NCI-H2029 (cell line): ENCODE measurements at places on chromosomes 12 and 14.
A peak's percentile ranks its signal among the peaks of the same experiment; 100 is the strongest.

DNA sequence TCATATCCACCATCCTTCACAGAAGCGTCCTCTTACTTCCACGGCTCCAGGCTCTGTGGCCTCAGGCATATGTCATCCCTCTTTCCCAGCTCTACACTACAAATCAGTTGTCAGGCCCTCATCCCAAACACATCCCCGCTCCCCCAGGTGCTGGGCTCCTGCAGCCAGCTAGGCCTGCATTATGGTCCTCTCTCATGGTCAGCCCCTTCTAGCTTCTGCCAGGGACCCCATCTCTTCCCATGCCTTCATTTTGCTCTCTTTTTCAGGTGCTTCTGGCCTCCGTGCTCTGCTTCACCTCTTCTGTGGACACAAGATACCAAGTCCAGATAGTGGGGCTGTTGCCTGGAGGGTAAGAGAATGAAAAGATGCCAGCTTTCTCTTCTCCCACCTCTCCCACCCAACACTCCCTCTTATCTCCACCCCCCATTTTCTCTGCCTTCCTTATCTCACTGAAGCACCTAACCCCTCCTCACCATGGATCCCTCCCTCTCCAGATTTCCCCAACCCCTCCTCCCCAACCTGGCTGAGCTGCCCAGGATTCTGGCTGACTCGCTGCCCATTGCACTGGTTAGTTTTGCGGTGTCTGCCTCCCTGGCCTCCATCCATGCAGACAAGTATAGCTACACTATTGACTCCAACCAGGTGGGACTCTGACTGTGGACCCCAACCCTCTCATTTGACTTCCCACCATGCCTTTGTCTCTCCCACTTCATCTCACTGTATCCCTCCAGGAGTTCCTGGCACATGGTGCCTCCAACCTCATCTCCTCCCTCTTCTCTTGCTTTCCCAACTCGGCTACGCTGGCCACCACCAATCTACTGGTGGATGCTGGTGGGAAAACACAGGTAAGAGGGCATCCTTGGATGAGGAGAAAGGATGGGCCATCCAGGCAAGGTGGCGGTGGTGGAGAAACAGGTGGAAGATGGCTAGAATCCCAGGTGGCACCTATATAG, 10.4 kb downstream of the B4GALNT1 start:
- DNase-seq = no peak

DNA sequence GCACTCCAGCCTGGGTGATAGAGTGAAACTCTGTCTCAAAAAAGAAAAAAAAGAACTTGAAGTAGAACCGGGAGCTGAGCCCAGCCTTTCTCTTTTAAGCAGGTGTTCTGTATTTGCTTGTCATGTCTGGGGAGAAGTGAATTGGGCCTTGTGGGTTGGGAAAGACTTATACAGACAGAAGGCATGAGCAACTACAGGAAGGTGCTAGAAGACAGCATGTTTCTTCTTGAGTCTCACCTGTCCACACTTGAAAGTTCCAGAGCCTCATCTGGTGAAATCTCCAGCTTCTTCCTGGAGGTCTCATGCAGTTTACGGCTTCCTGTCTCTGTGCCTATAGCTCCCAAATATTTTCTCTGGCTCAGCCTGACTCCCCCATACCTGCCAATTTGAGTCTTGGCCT, 2.5 kb downstream of the PGAM5 start:
- no peak for DNase-seq

- DNase-seq = peak; percentile 75
Observed at GRCh38 chr14:23182372-23183157, 895 bp downstream of the SLC7A8 start.

DNA sequence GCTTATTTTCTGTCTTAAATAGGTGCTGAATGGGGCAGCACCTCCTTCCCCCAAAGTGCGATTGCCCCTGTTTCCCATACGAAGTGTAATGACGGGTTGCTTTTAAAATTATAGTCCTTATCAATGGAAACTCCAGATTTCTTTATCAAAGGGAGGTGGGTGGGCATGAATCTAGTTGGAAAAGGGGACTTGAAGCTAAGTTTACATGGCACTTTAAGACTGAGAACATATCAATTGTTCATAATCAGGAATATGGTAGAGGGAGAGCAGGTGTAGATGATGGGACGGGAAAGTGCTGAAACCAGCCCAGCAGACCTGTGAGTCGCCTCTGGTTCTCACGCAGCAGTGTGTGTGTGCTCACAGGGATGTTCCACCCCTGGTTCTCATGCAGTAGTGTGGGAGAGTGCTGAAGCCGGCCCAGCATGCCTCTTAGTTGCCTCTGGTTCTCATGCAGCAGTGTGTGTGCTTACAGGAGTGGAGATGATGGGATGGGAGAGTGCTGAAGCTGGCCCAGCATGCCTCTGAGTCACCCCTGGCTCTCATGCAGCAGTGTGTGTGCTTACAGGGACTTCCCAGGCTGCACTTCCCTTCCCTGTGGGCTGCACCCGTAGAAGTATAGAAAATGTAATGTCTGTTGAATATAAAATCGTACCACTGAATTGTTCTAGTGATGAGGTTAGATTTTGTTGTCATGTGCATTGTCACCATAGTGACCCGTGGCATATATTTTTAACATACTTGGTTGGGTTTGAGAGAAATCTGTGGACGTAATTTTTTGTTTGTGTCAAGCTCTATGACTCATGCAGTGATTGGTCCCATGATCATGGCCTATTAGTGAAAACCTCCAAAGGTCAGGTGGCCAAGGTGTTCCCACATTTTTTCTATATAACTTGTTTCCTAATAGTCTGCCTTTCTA, 51.6 kb downstream of the GPATCH2L start:
- DNase-seq = no peak

DNA sequence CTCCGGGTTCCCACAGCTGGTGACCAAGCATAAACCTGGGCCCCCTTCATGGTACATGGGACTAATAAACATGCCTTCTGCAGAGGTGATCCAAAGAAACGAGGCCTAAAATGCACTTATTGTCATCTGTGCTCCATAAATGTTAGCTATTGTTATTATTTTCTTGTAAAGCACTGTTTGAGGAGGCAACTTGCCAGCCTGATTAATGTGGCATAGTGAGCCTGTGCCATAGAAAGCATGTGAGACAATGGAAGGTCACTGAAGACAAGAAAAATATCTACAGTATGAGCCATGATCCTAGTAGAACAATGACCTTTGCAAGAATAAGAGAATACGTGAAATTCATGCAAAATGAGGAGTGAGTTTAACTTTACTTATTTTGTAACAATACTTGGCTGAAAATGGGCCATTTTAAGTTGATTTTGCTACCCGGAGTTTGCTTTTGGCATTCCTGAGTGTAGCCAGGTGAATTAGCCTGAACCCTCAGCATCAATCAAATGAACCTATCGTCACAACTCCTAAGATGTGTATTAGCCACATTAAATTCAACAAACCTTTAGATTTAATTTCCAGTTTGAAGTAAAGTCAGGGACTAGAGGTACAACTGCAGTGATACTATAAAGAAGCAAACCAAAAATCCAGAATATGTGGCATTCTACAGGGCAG, 52.2 kb downstream of the CPM start:
- DNase-seq = no peak

- DNase-seq = no peak
Observed at GRCh38 chr12:101968770-101969169, 91.4 kb downstream of the DRAM1 start.

DNA sequence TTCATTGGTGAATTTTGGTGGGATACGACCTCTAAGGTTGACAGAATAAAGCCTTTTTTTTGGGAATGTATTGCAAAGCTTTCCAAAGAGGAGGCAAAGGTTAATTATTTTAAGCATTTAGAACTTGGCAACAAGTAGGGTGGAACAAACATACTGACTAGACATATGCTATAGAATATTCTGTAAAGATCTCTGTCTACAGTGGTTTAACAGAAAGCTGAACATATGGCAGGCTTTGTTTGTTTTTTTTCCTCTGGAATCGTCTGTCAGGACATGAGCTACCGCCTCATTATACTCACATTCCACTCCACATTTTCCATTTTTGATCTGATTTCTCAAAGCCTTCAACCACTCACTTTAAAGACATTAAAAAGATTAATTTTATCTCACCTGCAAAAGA, 153.4 kb upstream of the PELI2 start:
- DNase-seq = no peak

- no peak for DNase-seq
Observed at GRCh38 chr12:117064049-117064448, 35.2 kb downstream of the TESC start.

- no peak for DNase-seq
Observed at GRCh38 chr12:90770861-90771260, 184.1 kb downstream of the CCER1 start.

DNA sequence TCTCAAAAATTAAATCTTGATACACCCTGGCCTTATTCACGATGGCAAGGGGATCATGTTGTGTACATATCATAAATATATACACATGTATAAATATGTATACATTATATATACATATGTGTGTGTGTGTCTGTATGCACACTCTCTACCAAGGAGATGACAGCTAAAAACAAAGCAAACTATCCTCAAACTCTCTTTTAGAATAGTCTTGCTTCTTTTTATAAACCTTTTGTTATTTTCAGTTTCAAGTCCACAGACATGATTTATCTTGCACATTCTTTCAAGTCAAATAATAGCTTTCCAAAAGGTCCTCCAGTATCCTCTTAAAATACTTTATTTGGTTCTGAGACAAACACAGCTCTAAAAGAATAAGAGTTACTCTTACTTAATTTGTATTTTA, 8.4 kb downstream of the ANO6 start:
- DNase-seq = no peak

DNA sequence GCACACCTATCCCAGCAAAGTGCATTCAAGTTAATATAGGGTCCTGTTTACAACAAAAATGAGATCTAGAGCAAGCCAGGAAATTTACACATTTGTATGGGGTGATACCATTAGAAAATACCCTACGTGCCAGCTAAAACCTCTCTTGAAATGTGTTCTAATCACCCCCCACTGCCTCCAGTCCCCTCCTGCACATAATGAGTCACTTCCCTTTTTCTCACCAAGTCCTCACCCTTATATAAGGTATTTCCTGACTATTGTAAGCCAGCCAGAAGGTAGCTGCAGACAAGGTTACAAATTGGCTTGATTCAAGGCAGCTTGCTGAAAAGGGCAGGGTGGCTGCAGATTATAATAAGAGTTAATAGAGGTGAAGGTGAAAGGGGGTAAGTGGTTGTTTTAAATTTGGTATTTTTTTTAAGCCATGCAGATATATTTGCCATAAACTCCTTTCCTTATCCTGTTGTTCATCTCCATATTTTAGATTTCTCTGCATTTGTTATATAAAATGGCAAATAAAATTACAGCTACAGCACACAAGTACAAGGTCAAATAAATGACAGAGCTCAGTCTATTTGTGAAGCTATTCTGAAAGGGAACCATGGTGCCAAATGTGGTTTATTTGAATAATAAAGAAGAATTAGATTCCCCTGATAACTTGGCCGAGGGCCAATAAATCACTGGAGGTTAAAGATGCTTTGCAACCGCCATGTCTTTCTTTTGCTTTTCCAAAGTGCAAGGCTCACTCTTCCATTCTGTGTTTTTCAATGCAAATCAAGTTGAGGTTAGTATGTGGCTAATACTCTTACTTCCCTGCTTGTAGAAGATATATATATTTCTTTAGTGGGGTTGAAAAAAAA, 385.9 kb downstream of the EGLN3 start:
- DNase-seq = peak; percentile 96

- DNase-seq = no peak
Observed at GRCh38 chr12:44875954-44876543, at the start of gene NELL2. Gene NELL2 (minus strand): TSS chr12:44876315. CDS start chr12:44875869, 446 bp downstream.

- DNase-seq = no peak
Observed at GRCh38 chr12:14854586-14855183, 11.4 kb upstream of the ART4 start.

DNA sequence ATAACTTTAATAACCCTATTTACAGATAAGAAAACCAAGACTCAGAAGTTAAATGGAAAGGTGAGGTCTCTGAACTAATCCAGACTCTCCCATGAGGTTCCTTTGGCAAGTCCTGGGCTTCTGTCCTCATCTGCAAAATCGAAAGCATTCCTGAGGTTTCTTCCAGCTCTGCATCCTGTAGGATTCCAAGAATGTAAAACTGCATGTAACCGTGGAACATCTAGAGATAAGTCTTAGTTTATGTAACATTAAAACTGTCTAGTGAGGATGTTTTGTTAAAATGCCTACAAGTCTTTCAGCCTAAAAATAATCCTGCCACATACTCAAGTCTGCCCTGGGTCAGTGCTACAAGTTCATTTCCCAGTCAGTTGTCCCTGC, 7.3 kb upstream of the ITFG2 start:
- no peak for DNase-seq

GRCh38 chr14:92254786-92255185, 68.2 kb upstream of the SLC24A4 start:
- DNase-seq = no peak

GRCh38 chr12:120368789-120369602, at the start of gene MSI1:
Gene MSI1 (minus strand): TSS chr12:120369164. CDS start chr12:120369091, 73 bp downstream.
- DNase-seq = no peak

GRCh38 chr12:59643550-59643949, 47.7 kb downstream of the SLC16A7 start:
- no peak for DNase-seq

DNA sequence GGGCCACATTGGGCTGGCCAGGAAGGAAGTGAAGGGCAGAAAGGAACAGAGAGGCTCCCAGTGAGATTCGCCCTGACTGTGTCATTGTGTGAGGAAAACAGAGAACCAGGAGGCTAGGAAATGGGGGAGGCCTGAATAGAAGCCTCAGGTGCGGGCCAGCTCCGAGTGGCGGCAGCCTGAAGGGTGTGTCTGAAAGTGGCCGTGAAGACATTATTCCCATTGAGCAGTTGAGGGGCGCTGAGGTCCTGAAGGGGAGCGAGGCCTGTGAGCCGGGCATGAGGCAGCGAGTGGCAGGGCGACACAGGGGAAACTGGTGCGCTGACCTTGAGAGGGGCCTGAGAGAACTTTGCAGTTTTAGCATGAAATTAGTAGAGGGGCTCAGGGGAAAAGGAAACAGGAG, 6.9 kb downstream of the CLBA1 start:
- no peak for DNase-seq

GRCh38 chr12:102317155-102317554, 119.5 kb upstream of the PMCH start:
- DNase-seq = no peak

DNA sequence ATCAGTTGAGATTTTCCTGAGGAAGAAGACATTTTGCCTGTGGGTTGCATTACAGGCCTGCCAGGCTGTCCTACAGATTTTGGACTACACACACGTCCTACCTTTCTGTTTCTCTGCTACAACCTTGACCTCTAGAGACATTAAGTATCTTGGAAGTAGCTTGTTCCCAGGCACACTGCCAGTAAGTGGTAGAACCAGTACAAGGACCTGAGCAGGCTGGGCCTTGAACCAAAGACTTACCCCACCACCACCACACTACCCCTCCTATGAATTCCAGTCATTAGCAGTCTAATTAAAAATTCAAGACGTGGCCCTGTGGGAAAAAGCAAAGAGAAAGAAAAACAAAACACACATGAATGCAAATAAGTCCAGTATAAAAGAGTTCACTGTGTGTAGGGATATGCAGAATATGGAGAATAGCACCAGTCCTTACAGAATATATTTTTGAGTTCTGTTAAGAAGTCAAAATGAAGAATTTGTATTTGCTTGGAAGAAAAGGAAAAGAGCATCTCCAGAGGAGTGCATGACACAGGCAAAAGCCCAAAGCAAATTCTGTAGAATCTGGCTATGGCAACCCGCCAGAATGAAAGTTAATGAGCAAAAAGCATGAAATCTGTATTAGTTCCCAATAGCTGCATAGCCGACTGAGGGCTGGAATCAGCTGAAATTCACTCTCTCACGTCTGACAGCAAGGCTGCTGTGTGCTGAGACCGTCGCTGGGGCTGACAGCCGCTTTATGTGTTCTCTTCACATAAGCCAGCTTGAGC, 74.3 kb upstream of the ST8SIA1 start:
- no peak for DNase-seq
